ENCODE measurements at places on chromosomes 2 and 18. TPM values are rescaled to one million over a fixed set of nuclear protein-coding genes. Genes with fewer than 3 reads are reported as not detected.
A peak's percentile ranks its signal among the peaks of the same experiment; 100 is the strongest.

The MEP1B gene
- not detected for total RNA-seq

The LINC00305 gene
- not detected for total RNA-seq

The UNC80 gene
- total RNA-seq: 2.5 TPM

The KCNK3 gene
- 31.5 TPM for total RNA-seq

The NTSR2 gene
- not detected for total RNA-seq

The RAPGEF4 gene
- total RNA-seq: 4.3 TPM

The MAPK4 gene
- 0.82 TPM for total RNA-seq

The BMP10 gene
- total RNA-seq: not detected

DNA sequence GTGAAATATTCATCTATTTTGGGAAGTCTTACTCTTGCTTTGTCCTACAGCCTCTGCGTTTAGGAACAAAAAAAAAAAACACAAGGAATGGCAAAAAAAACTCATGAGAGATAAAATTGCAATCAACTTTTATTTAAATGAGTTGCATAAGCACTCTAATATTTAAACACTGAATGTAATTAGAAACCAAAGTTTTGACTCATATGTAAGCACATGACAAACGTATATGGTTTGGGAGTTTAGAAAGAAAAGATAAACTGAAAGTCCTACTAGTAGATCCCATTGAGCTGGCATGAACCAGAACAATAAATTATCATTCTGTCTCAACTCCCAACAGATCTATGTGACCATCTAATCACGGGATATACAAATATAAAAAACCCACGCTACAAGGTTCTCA is 44.8 kb downstream of the REV1 start:
- H3K27ac ChIP-seq: no peak overlapping the region
- H3K4me3 ChIP-seq: no peak overlapping the region
- no peak for DNase-seq

DNA sequence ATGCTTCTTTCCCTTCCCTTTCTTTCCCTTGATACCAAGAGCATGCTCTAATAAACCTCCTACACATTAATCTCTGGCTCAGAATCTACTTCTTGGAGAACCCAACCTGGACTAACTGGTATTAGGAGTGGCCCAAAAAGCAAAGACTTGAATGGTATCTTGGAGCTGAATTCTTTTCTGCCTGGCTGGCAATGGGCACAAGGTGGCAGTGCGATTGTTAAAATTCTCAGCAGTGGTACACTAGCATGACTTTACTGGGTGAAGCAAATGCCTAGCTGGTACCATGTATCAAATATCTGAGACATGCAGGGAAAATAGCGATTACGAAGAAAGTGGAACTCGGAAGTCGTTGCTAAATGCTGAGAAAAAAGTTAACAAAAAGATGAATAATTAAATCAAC is 376.1 kb downstream of the XIRP2 start:
- H3K27ac ChIP-seq: no peak overlapping the region
- H3K27me3 ChIP-seq: no peaks in the 10 kb centered on the region
- no peaks in the 10 kb centered on the region for H3K36me3 ChIP-seq
- no peak overlapping the region for H3K4me3 ChIP-seq
- H3K4me1 ChIP-seq: no peaks in the 10 kb centered on the region

- no peak overlapping the region for H3K27ac ChIP-seq
- peaks cover 6% of the 10 kb centered on the region for H3K4me1 ChIP-seq
- no peaks in the 10 kb centered on the region for H3K27me3 ChIP-seq
- no peak for DNase-seq
Observed at GRCh38 chr2:58756336-58756735, 515.2 kb upstream of the FANCL start.

GRCh38 chr2:154470376-154470775 is 228.1 kb upstream of the KCNJ3 start:
- H3K36me3 ChIP-seq: no peaks in the 10 kb centered on the region
- no peak overlapping the region for H3K4me3 ChIP-seq
- DNase-seq: no peak
- no peaks in the 10 kb centered on the region for H3K4me1 ChIP-seq

DNA sequence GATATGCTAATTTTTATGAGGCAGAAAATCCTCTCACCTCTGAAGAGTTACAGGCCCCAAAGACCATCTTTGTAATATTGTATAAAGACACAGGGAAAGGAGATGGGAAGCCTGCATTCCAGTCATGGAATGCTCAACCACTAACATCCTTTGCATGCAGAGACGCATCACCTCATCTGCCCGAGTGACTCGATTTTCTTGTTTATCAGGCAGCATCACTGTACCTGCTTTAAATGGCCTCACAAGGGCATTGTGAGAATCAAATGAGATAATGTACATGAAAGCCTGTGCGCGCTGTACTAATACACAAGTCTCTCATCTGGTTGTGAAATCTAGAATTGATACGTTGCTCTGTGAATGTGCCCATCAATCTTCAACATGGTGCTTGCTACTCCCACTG is 10.2 kb upstream of the TMEM247 start:
- H3K27ac ChIP-seq: no peak overlapping the region
- no peaks in the 10 kb centered on the region for H3K36me3 ChIP-seq
- DNase-seq: no peak
- H3K4me3 ChIP-seq: no peak overlapping the region

GRCh38 chr2:236968101-236968879 is 117.4 kb upstream of the COPS8 start:
- H3K27me3 ChIP-seq: no peaks in the 10 kb centered on the region
- no peak overlapping the region for H3K4me3 ChIP-seq

DNA sequence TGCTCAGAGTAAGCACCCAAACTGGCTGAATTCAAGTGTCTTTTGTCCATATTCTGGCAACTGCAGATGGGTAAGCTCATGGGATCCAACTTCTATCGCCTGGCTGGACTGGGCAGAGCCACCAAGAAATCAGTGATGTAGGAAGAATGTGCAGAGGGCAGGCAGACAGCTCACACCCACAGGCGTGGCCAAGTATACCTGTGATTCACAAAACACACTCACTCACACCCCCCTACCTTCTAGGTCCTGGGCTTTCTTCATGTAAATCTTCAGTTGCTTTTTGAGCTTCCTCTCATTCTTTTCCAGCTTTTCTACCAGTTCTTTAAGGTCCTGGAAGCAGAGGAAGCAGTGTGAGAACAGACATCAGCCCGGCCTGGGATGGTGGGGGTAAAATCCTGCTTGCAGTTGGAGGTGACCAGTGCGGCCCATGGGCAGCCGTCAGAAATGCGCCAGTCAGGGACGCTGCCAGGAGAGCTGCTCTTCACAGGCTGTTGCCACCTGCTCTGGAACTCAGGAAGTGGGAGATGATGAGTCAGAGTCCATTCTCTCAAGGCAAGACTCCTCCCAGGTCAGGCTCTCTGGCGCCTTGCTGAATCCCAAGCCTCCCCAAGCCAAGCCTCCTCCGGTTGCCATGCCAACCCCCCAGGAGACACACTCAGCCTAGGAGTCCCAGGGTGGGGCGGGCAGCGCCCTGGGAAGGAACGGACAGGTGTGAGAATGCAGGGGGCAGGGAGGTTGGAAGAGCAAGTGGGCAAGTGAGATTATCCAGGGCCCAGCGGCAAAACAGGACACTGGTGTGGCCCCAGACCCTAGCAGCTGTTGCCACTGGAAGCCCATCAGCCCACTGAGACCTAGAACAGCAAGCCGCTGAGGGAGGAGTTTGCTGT is 36.2 kb upstream of the ACAA2 start:
- no peak overlapping the region for H3K4me3 ChIP-seq
- H3K27me3 ChIP-seq: no peaks in the 10 kb centered on the region
- no peaks in the 10 kb centered on the region for H3K4me1 ChIP-seq
- H3K36me3 ChIP-seq: no peaks in the 10 kb centered on the region
- DNase-seq: no peak

GRCh38 chr2:213609570-213610170 is 325.4 kb downstream of the SPAG16 start:
- H3K4me3 ChIP-seq: no peak overlapping the region
- H3K36me3 ChIP-seq: no peaks in the 10 kb centered on the region
- H3K4me1 ChIP-seq: no peaks in the 10 kb centered on the region
- no peak overlapping the region for H3K27ac ChIP-seq

DNA sequence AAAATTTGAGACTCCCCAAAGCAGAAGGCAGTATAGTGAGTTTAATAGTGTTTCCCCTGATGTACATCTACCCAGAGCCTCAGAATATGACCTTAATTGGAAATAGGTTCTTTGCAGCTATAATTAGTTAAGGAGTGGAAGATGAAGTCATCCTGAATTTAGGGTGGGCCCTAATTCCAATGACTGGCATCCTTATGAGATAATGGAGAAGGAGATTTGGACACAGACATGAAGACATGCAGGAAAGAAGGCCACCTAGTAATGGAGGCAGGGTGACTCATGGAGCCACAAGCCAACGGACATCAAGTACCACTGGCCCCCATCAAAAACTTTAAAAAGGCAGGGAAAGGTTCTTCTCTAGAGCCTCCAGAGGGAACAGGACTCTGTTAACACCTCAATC is 308.9 kb downstream of the TXNL1 start:
- H3K27ac ChIP-seq: no peak overlapping the region
- H3K4me1 ChIP-seq: no peaks in the 10 kb centered on the region
- no peaks in the 10 kb centered on the region for H3K27me3 ChIP-seq
- no peak overlapping the region for H3K4me3 ChIP-seq

- H3K27me3 ChIP-seq: no peaks in the 10 kb centered on the region
- H3K27ac ChIP-seq: no peak overlapping the region
- no peaks in the 10 kb centered on the region for H3K36me3 ChIP-seq
- H3K4me1 ChIP-seq: no peaks in the 10 kb centered on the region
- no peak overlapping the region for H3K4me3 ChIP-seq
Observed at GRCh38 chr18:46152436-46152807, 48.2 kb downstream of the HAUS1 start.

DNA sequence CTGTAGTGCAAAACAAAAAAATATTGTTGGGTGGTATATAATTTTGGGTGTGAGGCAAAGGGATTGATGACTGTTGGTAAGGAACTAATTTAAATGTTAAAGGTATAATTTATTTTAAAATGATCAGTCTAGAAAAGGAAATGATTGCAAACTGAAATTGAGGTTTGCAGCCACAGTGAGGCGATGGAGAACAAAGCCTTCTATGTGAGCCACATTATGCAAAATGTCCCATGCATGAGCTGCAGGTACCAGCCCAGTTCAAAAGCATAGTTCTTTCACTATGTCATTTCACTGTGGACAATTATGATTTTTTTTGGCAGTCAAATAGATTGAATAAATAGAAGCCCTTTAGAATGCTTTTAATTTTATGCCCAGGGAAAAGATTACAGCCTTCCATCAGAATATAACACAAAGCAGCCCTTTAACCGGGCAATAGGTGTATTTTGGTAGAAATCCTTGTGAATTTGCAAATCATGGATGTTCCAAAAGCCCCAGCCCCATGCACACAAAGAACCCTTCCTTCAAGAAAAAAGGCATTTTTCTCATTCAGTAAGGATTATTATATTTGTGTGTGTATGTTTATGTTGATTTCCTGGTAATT is 1.7 kb downstream of the MAP2 start:
- peak; percentile 36 for DNase-seq
- H3K4me1 ChIP-seq: peaks cover 5% of the 10 kb centered on the region
- no peaks in the 10 kb centered on the region for H3K36me3 ChIP-seq

GRCh38 chr2:54680397-54681041 is 42.9 kb upstream of the EML6 start:
- H3K36me3 ChIP-seq: no peaks in the 10 kb centered on the region
- no peak overlapping the region for H3K27ac ChIP-seq
- no peaks in the 10 kb centered on the region for H3K27me3 ChIP-seq
- DNase-seq: no peak

- H3K36me3 ChIP-seq: no peaks in the 10 kb centered on the region
- H3K4me1 ChIP-seq: no peaks in the 10 kb centered on the region
- no peak overlapping the region for H3K4me3 ChIP-seq
- no peaks in the 10 kb centered on the region for H3K27me3 ChIP-seq
- DNase-seq: no peak
Observed at GRCh38 chr2:162994718-162995117, 156.2 kb upstream of the KCNH7 start.

- DNase-seq: no peak
- no peaks in the 10 kb centered on the region for H3K36me3 ChIP-seq
- H3K27me3 ChIP-seq: no peaks in the 10 kb centered on the region
Observed at GRCh38 chr2:157364257-157364974, 38.8 kb upstream of the ERMN start.

DNA sequence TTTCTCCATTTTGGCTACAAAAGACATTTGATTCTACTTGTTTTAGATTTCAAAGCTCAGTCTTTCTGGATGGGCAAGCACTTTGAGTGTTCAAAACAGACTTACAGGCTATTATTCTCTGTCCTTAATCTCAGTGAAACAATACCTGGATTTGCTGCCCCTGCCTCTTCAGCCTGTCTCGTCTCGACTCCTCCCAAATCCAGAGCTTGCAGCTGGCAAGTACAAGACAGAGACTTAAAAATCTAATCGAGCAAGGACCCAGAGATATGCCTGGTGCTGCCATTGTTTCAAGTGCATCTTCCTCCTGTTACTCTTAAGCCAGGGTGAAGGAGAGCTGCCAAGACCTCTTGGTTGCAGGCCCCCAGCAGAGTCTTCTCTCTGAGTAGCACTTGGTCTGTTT is 59.2 kb downstream of the LRRC30 start:
- no peaks in the 10 kb centered on the region for H3K4me1 ChIP-seq
- no peak overlapping the region for H3K27ac ChIP-seq
- H3K4me3 ChIP-seq: no peak overlapping the region
- no peak for DNase-seq
- H3K36me3 ChIP-seq: no peaks in the 10 kb centered on the region
- H3K27me3 ChIP-seq: no peaks in the 10 kb centered on the region

DNA sequence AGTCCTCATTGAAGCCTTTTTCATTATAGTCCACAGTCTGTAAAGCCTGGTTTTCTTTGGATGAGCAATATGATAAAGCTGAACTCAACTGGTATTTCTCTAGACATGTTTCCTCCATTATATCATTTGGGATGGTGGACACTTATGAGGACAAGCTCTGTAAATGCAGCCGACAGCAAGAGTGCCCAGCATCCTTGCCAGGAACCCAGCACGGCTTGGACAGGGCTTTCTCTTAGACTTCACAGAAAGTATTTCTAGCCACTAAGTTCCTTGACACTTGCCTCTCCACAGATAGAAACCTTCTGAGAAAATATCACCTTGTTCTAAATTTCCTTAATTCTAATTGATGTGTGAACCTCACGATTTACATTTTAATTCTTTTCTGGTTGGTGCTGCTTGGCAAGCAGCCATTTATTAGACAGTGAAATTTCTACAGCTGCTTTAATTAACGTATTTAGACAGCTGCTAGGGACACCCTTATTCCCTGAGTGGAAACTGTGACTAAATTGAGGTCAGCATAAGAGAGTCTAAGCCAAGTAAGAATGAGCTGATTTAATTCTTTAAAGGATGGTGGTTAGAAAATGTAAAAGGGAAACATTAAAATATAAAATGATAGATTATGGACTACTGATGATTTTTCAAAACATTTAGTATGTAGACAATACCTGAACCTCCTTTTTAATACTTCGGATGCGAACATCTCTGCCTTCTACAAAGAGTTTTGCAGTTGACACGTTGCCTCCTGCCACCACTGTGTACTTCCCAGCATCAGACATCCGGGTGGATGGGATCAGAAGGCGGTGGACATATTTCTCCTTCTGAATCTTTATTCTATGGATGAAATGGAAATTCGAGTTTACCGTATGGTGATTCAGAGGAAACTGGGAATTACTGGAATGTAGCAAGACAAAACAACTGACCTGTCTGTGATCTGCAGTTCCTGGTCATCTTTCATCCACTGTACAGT is 39.8 kb downstream of the TTN start:
- no peak overlapping the region for H3K4me3 ChIP-seq
- no peaks in the 10 kb centered on the region for H3K27me3 ChIP-seq
- DNase-seq: no peak
- no peak overlapping the region for H3K27ac ChIP-seq
